ENCODE measurements at places on chromosomes 6 and 20. TPM values are rescaled to one million over a fixed set of nuclear protein-coding genes. Genes with fewer than 3 reads are reported as not detected.

The SCRT2 gene
- total RNA-seq, result not detected

The CST4 gene
- total RNA-seq, result not detected

The IP6K3 gene
- total RNA-seq, result 0.80 TPM

The ID4 gene
- 0.72 TPM for total RNA-seq

The C20orf96 gene
- 10.4 TPM for total RNA-seq

The TRIM31 gene
- 1.4 TPM for total RNA-seq

The FITM2 gene
- total RNA-seq, result 8.7 TPM

The HDGFL1 gene
- total RNA-seq, result not detected

The C6orf141 gene
- total RNA-seq, result 11.5 TPM

The FAM184A gene
- not detected for total RNA-seq

The HLA-DQB1 gene
- not detected for total RNA-seq

The TPD52L1 gene
- total RNA-seq, result 56.8 TPM

The BPI gene
- total RNA-seq, result not detected

The TPX2 gene
- 98.6 TPM for total RNA-seq

The KCNS1 gene
- not detected for total RNA-seq

The SLC22A7 gene
- total RNA-seq, result not detected

The PDYN gene
- total RNA-seq, result not detected

The KHDC1 gene
- total RNA-seq, result 3.9 TPM

The BIRC7 gene
- total RNA-seq, result 1.7 TPM

The PRELID3B gene
- total RNA-seq, result 62.7 TPM

The CYP24A1 gene
- 193 TPM for total RNA-seq

The SLC22A1 gene
- 1.7 TPM for total RNA-seq

The VWA7 gene
- 1.5 TPM for total RNA-seq

The OR12D3 gene
- not detected for total RNA-seq

The DSTN gene
- 806 TPM for total RNA-seq

The WFDC10B gene
- not detected for total RNA-seq

The CGAS gene
- total RNA-seq, result 4.9 TPM

The PREX1 gene
- total RNA-seq, result 10.7 TPM

The CTCFL gene
- not detected for total RNA-seq

The ARMC2 gene
- total RNA-seq, result 1.3 TPM

The SLPI gene
- total RNA-seq, result 11.8 TPM

The CRISP1 gene
- total RNA-seq, result not detected

The GSTA2 gene
- total RNA-seq, result not detected

The TNFRSF6B gene
- total RNA-seq, result not detected

The MYB gene
- 0.73 TPM for total RNA-seq

The MED23 gene
- total RNA-seq, result 8.4 TPM

The XKR7 gene
- total RNA-seq, result not detected

The POFUT1 gene
- 42.9 TPM for total RNA-seq

The FOXQ1 gene
- 6.2 TPM for total RNA-seq

The KCNQ5 gene
- 1.4 TPM for total RNA-seq

The SLC22A3 gene
- 49.6 TPM for total RNA-seq

The ERGIC3 gene
- total RNA-seq, result 240 TPM

The MAFB gene
- total RNA-seq, result 0.16 TPM

The SUMO4 gene
- total RNA-seq, result not detected

Data from A549 treated with GW870086 at 1 μM for 4 hours (cell line).